Cardiac muscle cell (in vitro differentiated cells and primary cell): ENCODE measurements at places on chromosomes 3 and 15. TPM values are rescaled to one million over a fixed set of nuclear protein-coding genes. Genes with fewer than 3 reads are reported as not detected.

Gene B2M
- 170 and 414 TPM in 2 replicates for total RNA-seq

Gene MOBP
- total RNA-seq, result not detected in 2 replicates

Gene ANKRD34C
- total RNA-seq, result not detected in 2 replicates

Gene HERC2
- 53.0 and 64.4 TPM in 2 replicates for total RNA-seq

Gene PHLDB2
- total RNA-seq, result 11.2 and 27.2 TPM in 2 replicates

Gene ASB14
- total RNA-seq, result not detected in 2 replicates

GRCh38 chr15:85742186-85742821 lies 52.4 kb downstream of the KLHL25 start:
- no peaks in the 10 kb centered on the region for H3K27me3 ChIP-seq
- H3K27ac ChIP-seq, result no peak overlapping the region
- H3K4me3 ChIP-seq, result no peak overlapping the region

GRCh38 chr15:58877999-58878825 lies 55.3 kb downstream of the SLTM start:
- H3K27ac ChIP-seq, result no peak overlapping the region
- no peak for DNase-seq

GRCh38 chr15:64429448-64429847 lies 30.9 kb upstream of the ZNF609 start:
- no peak overlapping the region for H3K27ac ChIP-seq
- no peaks in the 10 kb centered on the region for H3K27me3 ChIP-seq
- no peak overlapping the region for H3K4me3 ChIP-seq
- peaks cover 12% of the 10 kb centered on the region for H3K4me1 ChIP-seq

DNA sequence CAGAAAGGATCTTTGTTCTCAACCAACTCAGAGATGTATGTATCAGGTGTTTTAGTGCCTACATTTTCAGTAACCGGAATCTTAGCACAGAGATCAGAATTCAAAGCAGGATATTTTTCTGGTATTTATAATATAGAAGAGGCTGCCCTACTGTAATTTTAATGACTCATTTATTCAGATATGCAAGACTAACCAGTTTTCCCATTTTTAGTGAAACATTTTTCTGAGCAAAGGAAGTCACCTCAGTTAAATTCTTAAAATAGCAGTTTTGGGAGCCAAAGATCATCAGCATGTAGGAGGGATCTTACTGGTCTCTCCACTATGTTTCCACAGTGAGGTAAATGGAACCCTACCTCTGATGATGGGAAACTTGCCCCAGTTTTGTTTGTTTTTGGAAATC lies 42.0 kb downstream of the SRP14 start:
- H3K36me3 ChIP-seq, result peaks cover 30% of the 10 kb centered on the region
- no peaks in the 10 kb centered on the region for H3K4me1 ChIP-seq
- no peak overlapping the region for H3K4me3 ChIP-seq
- no peak for DNase-seq

- DNase-seq, result no peak
- no peak overlapping the region for H3K27ac ChIP-seq
- no peak overlapping the region for H3K4me3 ChIP-seq
Measured at GRCh38 chr3:171789759-171790505, 20.4 kb downstream of the PLD1 start.

GRCh38 chr3:82004266-82004665 lies 242.8 kb upstream of the GBE1 start:
- no peak for DNase-seq
- no peaks in the 10 kb centered on the region for H3K27me3 ChIP-seq
- peaks cover 7% of the 10 kb centered on the region for H3K4me1 ChIP-seq
- H3K27ac ChIP-seq, result no peak overlapping the region

- H3K27me3 ChIP-seq, result no peaks in the 10 kb centered on the region
- H3K4me3 ChIP-seq, result no peak overlapping the region
- no peaks in the 10 kb centered on the region for H3K36me3 ChIP-seq
- no peak for DNase-seq
Measured at GRCh38 chr3:153130312-153130977, 31.6 kb upstream of the RAP2B start.

DNA sequence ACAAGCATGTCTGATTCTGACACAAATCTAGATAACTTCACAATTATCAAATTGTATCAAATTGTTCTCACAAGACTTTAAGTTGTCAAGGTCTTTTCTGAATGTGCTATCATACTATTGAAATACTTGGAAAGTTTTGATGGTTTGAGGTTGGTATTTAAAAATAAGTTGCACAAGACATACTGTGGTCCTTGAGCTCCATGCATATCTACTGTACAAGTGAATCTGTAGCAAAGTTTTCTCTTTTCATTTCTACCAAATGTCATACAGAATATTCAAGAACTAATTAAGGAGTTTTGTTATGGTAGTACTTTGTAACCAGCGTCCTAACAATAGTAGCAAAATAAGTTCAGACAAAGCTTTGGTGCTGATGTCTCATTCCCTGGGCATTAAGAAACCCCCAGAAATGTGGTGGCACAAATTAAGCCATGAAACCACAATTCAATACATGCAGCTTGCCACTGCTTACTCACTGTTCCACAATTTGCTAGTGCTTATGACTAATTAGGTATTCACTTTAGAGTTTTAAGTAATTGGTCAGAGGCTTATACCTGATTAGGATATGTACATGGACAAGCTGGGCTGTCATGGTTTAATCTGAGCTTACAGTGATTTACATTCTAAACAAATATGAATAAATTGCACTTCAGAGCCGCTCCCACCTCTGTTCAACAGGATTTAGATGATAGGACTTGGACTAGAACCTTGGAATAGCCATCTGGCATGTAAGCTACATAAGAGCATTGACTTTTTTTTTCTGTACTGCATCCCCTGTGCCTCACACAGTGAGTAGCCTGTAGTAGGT lies 8.8 kb downstream of the TBC1D23 start:
- no peak overlapping the region for H3K4me3 ChIP-seq
- peak; percentile 76 for DNase-seq
- H3K4me1 ChIP-seq, result no peaks in the 10 kb centered on the region
- no peaks in the 10 kb centered on the region for H3K27me3 ChIP-seq
- H3K36me3 ChIP-seq, result no peaks in the 10 kb centered on the region

DNA sequence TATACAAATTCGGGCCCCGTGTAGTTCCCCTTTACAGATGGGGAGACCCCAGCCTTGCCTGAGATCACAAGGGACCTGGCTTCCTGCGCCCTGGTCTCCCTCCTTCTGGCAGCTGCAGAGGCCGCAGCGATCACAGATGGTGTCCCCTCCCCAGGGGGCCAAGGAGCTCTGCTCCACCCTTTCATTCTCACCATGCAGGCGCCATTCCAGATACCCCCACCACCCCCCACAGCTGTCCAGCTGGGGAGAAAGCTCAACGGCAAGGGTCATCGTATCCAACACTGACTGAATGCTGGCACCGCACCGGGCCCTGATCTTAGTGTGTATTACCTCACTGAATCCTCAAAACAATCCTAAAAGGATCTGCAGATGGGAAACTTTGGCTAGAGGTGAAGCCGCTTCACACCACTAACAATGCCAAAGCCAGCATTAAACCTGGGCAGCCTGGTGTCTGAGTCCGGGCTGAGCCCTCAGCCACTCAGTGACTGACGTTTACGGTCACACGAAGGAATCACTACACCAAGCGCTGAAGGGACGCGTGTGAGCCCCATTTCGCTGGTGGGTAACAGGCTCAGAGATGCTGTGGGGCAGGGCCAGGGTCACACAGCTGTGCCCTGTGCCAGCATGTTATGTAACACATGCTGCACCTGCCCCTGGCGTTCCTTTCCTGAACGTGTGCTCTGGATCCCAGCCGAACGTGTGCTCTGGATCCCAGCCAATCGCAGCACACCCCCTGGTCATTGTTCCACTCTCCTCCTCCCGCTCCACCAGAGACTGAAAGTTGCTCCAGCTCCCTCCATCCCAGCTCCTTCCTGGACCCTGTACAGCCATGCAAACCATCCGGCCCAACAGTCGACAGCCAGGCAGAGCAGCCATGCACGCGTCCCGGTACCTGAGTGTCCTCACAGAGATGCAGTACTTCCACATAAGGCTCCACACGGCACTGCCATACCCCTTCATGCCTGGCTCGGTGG lies 51.8 kb downstream of the IQSEC1 start:
- DNase-seq, result no peak
- no peak overlapping the region for H3K27ac ChIP-seq
- no peaks in the 10 kb centered on the region for H3K27me3 ChIP-seq

GRCh38 chr15:53565721-53566120 lies 193.7 kb downstream of the WDR72 start:
- no peak for DNase-seq
- H3K27me3 ChIP-seq, result no peaks in the 10 kb centered on the region
- no peaks in the 10 kb centered on the region for H3K36me3 ChIP-seq

DNA sequence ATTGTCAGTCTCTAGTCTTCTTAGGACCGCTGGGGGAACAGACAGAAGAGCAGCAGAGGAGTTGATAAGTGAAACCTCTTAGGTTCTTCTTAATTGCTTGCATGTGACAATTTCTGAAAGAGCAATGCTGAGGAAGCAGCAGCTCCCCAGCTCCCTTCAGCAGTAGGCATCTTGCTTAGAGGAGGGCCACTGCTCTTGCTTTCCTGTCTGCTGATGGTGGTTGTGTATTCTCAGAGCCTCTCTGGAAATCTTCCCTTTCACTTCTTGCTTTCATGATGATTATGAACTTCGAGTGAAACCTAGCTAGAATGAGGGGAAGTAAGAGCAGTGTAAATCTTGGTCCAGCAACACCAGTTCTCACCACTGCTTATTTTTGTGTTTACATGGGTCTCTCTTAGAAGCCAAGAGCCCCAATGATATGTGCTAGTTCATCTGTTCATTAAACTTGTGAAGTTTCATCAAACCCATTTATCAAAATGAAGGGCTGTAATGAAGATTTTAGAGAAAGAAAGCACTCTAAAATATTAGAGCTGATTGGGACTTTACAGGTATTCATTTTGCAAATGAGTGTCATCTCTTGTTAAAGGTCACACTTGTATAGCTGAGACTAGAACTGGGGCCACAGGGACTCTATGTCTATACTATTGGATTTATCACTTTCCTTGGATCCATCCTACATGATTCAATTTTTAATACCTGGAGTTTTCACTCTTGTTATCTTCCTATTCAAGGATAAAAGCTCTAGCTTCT lies 246.7 kb downstream of the LPP start:
- no peak overlapping the region for H3K4me3 ChIP-seq
- H3K4me1 ChIP-seq, result peaks cover 31% of the 10 kb centered on the region
- no peak overlapping the region for H3K27ac ChIP-seq
- DNase-seq, result no peak
- H3K27me3 ChIP-seq, result no peaks in the 10 kb centered on the region

DNA sequence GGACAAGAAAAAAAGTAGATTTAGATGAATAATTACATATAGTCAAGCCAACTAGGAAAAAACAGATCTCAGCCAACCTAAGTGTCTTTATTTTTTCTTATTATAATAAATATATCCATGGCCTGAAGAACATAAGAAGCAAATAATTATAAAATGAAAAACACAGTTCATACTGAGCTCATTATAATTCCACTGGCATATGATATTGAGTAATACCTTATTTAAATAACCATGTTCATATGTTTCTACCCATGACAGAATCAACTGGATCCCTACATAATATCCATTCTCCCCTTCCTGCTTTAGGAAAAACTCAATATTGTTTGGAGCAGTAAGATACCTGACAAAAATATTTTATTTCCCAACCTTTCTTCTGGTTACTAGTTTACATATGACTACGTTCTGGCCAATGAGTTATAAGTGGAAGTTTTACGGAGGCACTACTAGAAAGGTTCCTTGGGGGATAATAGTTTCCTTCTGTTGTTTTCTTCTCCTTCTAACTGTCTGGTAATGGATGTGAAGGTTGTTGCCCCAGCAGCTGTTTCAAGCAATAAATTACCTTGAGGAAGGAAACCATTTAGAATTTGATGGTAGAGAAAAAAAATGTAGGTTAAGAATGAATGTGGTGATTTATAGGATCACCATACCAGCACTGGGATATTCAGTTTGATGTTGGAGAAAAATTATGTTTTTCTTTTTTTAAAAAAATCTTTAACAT lies 184.1 kb upstream of the MBNL1 start:
- H3K27me3 ChIP-seq, result no peaks in the 10 kb centered on the region
- H3K4me3 ChIP-seq, result no peak overlapping the region
- DNase-seq, result no peak
- no peak overlapping the region for H3K27ac ChIP-seq

GRCh38 chr3:17119201-17120072 lies 234.7 kb downstream of the PLCL2 start:
- H3K4me1 ChIP-seq, result no peaks in the 10 kb centered on the region
- H3K27ac ChIP-seq, result no peak overlapping the region
- H3K4me3 ChIP-seq, result no peak overlapping the region
- no peaks in the 10 kb centered on the region for H3K27me3 ChIP-seq
- DNase-seq, result no peak

DNA sequence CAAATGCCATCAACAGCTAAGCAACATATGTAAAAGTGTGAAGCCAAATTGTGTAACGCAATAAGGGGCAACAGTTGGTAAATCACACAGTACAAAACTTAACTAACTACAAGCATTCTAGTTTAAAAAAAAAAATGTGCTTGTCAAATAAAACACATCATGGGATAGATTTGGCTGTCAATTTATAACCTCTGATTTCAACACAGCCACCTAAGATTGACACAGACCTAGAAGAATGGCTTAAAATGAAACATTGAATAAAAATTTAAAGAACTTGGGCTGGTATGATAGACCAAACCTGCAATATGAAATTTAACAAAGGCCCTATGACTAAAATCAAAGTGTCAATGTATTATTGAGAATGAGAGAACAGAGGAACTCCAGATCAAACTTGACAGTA lies 148.4 kb downstream of the NR1I2 start:
- H3K36me3 ChIP-seq, result no peaks in the 10 kb centered on the region
- no peaks in the 10 kb centered on the region for H3K27me3 ChIP-seq
- no peaks in the 10 kb centered on the region for H3K4me1 ChIP-seq

DNA sequence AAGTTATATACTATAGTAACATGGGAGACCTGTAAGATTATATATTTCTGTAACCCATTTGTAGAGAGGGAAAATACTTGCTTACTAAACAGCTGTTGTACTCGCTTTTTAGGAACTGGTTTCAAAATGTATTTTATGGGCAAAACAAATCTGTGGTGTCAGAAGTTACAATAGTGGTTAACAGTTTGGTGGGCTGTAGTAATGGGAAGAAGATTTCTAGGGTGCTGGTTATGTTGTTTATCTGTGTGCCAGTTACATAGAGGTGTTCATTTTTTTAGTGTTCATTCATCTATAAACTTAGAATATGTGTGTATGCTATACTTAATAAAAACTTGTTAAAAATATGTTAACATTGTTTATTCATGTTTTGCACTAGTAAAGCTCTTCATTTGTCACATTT lies 42.1 kb downstream of the RNF111 start:
- no peaks in the 10 kb centered on the region for H3K36me3 ChIP-seq
- DNase-seq, result no peak
- no peaks in the 10 kb centered on the region for H3K27me3 ChIP-seq
- no peaks in the 10 kb centered on the region for H3K4me1 ChIP-seq
- H3K4me3 ChIP-seq, result no peak overlapping the region

DNA sequence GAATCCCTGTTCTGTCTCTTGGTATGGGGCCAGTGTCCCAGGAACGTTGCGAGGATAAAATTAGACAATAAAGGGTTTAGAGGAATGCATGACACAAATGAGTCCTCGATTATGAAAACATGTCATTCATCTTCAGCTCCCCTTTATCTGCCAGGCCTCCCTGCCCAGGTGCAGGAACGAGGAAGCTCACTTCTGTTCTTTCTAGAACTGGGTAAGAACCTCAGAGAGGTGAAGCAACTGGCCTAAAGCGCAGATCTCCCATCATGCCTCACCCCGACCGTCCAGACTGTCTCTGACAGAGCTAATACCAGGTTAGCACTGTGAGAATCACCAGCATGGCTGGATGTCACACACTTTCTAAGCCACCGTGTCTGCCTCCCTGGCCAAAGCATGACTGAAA lies 1.5 kb upstream of the ITIH1 start:
- no peaks in the 10 kb centered on the region for H3K27me3 ChIP-seq
- no peaks in the 10 kb centered on the region for H3K36me3 ChIP-seq
- H3K4me1 ChIP-seq, result peaks cover 3% of the 10 kb centered on the region
- DNase-seq, result no peak
